NCI-H2081 (cell line): ENCODE measurements at places on chromosomes 16 and 17.

DNA sequence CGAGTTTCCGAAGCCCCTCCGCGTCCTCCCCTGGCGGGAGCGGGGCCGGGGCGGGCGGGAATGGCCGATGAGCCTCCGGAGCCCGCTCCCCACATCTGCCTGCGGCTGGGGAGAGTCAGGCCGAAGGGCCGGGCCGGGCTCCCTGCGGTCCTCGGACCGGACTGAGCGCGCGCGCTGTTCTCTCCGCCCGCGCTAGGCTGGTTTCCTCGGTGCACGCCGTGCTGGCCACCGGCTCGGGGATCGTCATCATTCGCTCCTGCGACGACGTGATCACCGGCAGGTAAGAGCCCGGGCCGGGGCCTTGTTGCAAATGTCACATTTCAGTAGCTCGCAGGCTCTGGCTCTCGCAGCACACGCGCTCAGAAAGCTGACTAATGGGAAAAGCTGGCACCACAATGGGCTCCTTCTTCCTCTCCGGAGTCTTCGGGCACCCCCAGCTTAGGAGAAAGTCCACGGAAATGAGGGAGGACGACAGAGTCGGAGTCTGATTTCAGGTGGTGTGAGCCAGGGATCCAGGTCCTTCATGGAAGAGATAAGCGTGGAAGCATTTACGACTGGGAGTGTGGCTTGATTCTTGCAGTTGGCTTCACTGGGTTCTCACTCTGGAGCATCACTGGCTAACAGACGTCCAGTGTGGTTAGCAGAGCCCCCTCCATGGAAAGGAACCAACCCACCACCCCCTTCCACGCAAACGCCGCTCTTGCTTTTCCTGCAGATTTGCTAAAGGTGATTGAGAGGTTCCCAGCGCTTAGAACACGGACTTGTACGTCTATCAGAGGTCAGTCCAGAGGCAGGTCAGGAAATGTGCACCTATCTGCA lies 715 bp downstream of the TLCD3A start:
- peak; percentile 21 for DNase-seq

DNA sequence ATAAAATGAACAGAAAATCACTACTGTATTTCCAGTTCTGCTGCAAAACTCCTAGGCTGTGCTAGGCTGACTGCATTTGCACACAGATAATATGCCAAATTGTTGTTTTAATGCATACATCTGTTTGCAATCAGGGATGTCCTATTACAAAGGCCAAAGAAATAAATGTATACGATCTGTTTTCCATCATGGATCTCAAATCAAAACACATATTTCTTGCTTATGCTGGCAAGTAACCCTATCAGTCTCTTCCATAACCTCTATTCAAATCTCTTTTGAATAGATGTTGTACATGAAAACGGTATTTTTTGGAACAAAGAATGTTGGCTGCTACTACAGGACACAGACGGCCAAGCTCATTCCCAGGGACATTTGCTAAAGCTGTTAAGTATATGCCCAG lies 56.6 kb downstream of the DUSP14 start:
- DNase-seq: no peak

DNA sequence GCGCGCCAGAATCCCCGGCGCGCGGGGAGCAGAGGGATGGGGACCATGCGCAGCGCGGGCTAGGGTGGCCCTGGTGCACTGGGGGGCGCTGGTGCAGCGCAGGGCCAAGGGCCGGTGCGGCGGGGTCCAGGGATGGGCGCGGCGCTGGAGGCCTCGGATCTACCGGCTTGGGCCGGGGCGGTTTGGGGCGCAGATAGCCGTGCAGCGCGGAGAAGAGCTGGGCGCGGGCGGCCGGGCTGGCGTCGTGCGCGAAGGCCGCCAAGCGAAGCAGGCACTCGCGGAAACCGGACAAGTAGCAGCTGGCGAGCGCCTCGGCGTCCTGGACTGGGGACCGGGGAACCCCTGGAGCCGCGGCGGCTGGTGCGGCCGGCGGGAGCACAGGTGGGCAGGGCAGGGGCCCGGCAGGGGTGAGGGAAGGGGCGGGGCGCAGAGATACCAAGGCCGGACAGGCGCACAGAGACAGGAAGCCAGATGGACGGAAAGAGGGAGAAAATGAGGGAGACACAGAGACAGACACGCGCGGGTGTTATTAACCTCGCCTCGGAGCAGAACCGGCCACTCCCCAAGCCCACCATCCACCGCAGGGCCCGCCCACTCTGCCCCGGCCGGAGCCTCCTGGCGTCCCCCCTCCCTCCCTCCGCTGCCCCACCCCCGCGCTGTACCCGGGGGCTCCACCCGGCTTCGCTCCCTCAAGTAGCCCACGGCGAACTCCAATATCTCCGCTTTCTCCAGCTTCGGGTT lies 2.1 kb downstream of the HES7 start:
- DNase-seq: peak; percentile 61

- no peak for DNase-seq
These were observed 259.7 kb downstream of the SEC14L1 start for GRCh38 chr17:77400445-77400870.

GRCh38 chr17:82358465-82359350 lies at the start of gene TEX19:
TSS of gene TEX19 (plus strand) at chr17:82359247. CDS start at chr17:82362151, 2,904 bp downstream.
- DNase-seq: peak; percentile 75
